Stimulated activated CD4-positive, alpha-beta T cell treated with anti-CD3 and anti-CD28 coated beads, Interleukin-15, amount 100 ng/mL, for 24 hours (primary cell): ENCODE measurements at places on chromosomes 7 and 10.
A peak's percentile ranks its signal among the peaks of the same experiment; 100 is the strongest.

- DNase-seq = no peak
Measured at GRCh38 chr7:23472956-23473843, 2.9 kb upstream of the IGF2BP3 start.

- peak; percentile 44 for DNase-seq
Measured at GRCh38 chr10:11245510-11245909, 227.8 kb downstream of the CELF2 start.

- DNase-seq = peak; percentile 60
Measured at GRCh38 chr7:135335628-135336139, 102.0 kb downstream of the STRA8 start.

- no peak for DNase-seq
Measured at GRCh38 chr10:71818674-71819260, 32.3 kb downstream of the PSAP start.

DNA sequence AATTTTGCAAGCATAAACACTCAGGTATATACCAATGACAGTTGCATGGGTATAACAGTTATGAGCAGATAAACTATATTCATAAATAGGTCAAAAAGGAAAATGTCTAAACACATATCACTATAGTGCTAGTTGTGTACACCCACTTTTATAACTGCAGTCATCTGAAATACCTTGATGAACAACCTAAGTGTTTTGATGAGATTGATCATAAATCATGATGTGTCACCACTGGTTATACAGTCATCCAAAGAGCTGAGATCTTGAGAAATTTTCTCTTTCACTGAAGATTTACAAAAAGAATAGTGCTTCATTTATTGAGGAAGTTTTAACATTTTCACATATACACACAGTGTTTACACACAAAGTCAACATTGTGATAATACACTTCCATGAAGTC lies 78.6 kb upstream of the SLC25A13 start:
- no peak for DNase-seq

GRCh38 chr10:114540236-114540635 lies 117.8 kb downstream of the ABLIM1 start:
- DNase-seq = no peak

GRCh38 chr7:50728184-50728583 lies 54.5 kb downstream of the GRB10 start:
- no peak for DNase-seq

- DNase-seq = no peak
Measured at GRCh38 chr7:107370816-107371215, 99.0 kb upstream of the GPR22 start.

DNA sequence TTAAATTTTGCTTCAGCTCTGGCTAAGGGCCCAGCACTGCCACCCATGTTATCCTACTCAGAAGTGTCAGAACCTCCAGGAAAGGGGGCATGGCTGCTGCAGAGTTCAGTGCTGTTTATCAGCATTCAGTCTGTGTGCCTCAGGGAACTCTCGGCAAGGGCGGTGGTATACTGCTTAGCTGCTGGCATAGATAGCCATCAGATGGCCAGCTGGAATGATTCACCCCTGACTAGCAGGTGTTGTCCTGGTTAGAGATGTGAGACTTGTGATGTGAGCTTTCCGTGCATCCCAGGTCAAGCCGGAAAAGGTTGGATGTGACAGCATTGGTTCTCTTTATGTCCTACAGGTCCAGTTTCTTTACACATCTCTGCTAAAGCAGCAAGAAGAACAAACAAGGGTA lies 22.1 kb downstream of the CEP55 start:
- no peak for DNase-seq

GRCh38 chr7:81573128-81573527 lies 196.7 kb downstream of the HGF start:
- no peak for DNase-seq

DNA sequence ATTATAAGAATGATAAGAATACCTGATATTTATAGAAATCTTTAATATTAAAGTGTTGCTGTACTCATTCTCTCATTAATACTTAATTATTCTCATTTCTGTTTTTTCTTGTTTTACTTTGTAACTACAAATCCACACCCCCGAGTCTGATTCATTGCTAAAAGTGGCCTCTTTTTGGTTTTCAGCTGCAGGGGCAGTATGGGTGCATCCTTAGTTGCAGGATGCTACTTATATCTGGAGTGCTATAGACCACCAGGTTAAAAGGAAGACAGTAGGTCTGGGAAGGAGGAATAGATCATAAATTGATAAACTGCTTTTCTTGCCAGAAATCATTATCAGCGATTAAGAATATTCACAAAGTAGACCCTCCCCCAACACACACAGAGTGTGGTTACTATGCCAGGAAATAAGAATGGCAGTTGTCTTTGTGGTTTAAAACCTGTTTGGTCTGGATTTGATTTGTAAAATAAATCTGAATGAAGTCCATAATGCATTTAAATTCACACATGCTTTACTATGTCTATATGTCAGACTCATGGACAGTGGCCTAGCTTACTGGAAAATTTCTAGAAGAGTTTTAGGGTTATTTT lies 96.5 kb downstream of the NRF1 start:
- no peak for DNase-seq

- no peak for DNase-seq
Measured at GRCh38 chr7:6520163-6520981, 30.9 kb downstream of the GRID2IP start.

DNA sequence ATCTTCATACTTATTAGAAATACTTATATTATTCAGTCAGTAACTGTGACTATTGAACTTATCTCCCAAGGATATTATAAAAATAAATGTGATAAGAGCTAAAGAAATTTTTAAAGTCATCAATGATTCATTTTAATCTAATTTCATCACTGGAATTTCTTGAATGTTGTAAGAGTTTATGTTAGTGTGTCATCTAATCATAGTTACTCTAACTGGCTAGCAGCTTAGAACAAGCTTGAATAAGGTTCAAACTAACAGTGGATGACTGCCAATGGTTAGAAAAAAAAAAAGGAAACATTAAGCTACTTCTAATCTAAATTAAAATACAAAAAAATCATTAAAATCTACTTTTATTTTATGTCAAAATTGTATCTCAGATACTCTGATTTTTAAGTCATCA lies 1066.3 kb downstream of the CNTNAP2 start:
- no peak for DNase-seq

DNA sequence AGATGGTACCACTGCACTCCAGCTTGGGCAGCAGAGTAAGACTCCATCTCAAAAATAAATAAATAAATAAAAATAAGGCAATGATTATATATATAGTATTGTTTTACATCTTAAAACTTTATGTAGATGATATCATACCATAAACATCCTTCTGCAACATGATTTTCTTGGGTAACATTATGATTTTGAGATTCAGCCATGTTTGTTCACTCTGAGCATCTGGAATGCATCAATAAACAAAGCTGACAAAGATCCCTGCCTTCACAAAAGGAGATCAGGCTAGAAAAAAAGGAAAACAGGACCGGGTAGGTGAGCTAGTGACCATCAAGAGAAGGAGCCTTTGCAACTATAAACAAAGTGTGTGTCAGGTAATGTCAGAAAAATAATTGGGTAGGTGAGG lies 31.9 kb upstream of the KAT6B start:
- DNase-seq = no peak

GRCh38 chr7:126696256-126697038 lies 556.3 kb downstream of the GRM8 start:
- DNase-seq = no peak

GRCh38 chr10:48651839-48652238 lies 32.8 kb upstream of the WDFY4 start:
- no peak for DNase-seq

DNA sequence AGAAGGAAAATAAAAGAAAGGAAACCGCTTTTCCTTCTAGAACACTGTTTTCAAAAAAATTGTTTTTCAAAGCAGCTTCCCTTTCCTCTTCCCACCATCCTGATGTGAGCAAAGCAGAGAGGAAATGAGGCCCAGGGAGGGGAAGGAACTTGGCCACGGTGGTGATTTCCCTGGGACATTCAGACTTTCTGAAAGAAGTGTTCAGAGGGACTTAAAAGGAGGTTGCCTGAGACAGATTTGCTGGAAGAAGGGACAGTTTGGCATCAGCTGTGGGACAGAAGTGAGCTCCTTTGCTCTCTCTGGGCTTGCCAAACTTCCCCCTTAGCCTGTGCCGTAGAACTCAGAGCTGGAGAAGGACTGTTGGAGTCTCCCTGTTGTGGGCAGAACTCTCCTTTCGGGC lies 30.3 kb downstream of the ADCYAP1R1 start:
- DNase-seq = no peak

DNA sequence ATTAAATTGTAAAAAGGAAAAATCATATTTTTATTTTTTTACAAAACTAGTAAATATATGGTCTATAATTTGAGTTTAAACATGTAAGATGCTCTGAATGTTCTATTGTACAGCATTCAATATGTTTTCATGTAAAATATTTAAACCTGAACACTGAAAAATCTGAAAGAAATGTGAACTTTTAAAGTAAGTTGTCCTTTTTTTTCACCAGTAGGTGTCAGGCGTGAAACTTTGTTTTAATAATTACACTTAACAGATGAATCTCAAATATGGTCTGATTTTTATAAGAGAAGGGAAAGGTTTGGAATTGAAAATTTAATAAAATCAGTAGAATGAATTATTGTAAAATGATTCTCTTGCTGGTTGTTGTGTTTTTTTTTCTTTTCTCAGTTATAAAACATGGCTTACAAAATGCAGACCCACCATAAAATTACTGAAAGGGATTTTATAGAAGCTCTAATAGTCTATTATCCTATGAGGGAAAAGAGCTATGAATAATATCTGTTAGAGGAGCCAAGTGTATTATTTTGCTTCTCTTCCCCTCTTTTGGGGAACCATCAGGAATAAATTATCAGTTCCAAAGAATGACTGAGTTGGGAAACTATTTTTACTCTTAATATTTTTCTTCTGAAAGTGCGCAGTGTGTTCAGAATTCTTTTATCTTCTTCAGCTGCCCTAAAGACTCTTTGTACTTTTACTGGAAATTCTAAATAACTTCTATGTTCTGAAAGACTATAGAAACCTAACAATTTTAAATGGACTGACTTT lies 217.7 kb upstream of the FZD1 start:
- no peak for DNase-seq

GRCh38 chr7:11345621-11346020 lies 371.9 kb downstream of the PHF14 start:
- DNase-seq = no peak

- no peak for DNase-seq
Measured at GRCh38 chr7:47485640-47486435, 96.1 kb downstream of the TNS3 start.

GRCh38 chr10:112880633-112881530 lies 69.2 kb upstream of the TCF7L2 start:
- no peak for DNase-seq

DNA sequence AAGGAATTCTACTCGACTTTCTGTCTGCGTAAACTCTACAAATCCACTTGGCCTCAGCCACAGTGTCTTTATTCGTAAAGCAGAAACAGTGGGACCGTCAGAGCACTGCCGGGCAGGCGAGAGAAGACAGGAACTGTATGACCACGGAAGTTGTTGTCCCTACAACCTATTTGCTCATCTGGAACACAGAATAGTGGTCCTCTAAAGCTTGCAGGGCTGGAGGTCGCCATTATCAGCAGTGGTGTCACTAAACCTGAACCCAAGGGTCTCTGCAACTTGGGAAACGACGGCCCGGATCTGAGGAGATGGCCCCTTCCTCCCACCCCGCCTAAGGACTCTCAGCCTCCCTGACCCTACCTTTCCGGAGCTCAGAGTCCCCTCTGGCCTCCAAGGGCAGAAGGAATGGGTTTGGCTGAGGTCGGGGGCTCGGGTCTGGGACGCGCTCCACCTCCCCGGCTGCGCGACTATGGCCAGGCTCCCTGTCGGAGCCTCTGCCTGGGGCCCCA lies 442 bp downstream of the STYXL1 start:
- no peak for DNase-seq

GRCh38 chr7:1210979-1211608 lies 21.6 kb upstream of the UNCX start:
- no peak for DNase-seq

GRCh38 chr7:64504581-64505120 lies 58.2 kb downstream of the ZNF680 start:
- DNase-seq = no peak

GRCh38 chr7:102456327-102456726 lies 8.3 kb downstream of the ALKBH4 start:
- no peak for DNase-seq

- peak; percentile 80 for DNase-seq
Measured at GRCh38 chr10:93115661-93116383, 42.1 kb downstream of the CYP26A1 start.

DNA sequence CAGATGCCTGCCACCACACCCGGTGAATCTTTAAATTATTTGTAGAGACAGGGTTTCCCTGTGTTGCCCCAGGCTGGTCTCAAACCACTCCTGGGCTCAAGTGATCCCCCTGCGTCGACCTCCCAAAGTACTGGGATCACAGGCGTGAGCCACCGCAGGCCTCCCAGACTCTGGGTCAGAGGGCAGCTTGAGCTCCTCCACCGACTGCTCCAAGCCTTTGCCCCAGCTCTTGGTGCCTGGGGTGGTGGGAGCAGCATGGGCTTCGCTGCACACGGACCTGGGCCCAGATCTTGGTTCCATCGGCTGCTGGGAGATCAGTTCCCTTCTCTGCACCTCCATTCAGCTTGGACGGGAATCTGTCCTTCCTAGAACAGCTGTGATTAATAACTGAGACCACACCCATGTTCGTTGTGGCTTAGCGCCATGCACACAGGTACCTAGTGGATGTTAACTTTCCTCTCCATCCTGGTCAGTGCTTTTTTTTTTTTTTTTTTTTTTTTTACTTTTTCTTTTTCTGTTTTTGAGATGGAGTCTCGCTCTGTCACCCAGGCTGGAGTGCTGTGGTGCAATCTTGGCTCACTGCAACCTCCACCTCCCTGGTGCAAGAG lies 125.3 kb downstream of the CUX1 start:
- DNase-seq = no peak

GRCh38 chr10:22849077-22849805 lies 78.6 kb upstream of the ARMC3 start:
- DNase-seq = peak; percentile 7

GRCh38 chr7:116863936-116864500 lies 1.6 kb downstream of the CAPZA2 start:
- no peak for DNase-seq

- DNase-seq = no peak
Measured at GRCh38 chr7:115368998-115369397, 447.1 kb downstream of the MDFIC start.

- DNase-seq = no peak
Measured at GRCh38 chr10:853017-853416, 78.5 kb downstream of the LARP4B start.

DNA sequence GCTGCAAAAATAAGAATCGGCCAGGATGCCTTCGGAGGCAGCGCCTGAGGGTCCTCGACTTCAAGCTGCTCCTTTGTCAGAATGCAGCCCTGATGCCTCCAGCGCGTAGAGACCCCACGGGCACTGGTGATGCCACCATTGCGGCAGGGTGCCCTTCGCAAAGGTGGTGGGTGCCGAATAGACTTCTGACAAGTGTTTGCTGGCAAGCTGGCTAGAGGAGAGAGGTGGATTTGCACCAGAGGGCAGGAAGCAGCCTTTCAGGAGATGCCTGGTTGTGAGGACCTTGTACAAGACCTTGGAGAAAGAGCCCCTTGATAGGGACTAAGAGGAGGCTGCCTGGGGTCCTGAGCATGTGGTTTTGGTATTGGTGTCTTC lies 103.2 kb upstream of the PPIF start:
- DNase-seq = no peak

- no peak for DNase-seq
Measured at GRCh38 chr7:40595832-40596231, 461.0 kb downstream of the SUGCT start.

GRCh38 chr7:114502454-114503254 lies 88.0 kb downstream of the FOXP2 start:
- DNase-seq = no peak
